PC-9 (cell line): ENCODE measurements at places on chromosomes 16 and 17. TPM values are rescaled to one million over a fixed set of nuclear protein-coding genes. Genes with fewer than 3 reads are reported as not detected.

- no peak overlapping the region for H3K27ac ChIP-seq
- peaks cover 85% of the 10 kb centered on the region for H3K27me3 ChIP-seq
- H3K36me3 ChIP-seq, result no peaks in the 10 kb centered on the region
- no peak overlapping the region for H3K4me3 ChIP-seq
- DNase-seq, result no peak
- H3K4me1 ChIP-seq, result no peaks in the 10 kb centered on the region
Observed at GRCh38 chr17:34436607-34437006, 73.6 kb upstream of the CCL1 start.

GRCh38 chr16:48511716-48512115 lies 98.3 kb downstream of the N4BP1 start:
- no peaks in the 10 kb centered on the region for H3K27me3 ChIP-seq
- H3K4me1 ChIP-seq, result no peaks in the 10 kb centered on the region
- DNase-seq, result no peak

DNA sequence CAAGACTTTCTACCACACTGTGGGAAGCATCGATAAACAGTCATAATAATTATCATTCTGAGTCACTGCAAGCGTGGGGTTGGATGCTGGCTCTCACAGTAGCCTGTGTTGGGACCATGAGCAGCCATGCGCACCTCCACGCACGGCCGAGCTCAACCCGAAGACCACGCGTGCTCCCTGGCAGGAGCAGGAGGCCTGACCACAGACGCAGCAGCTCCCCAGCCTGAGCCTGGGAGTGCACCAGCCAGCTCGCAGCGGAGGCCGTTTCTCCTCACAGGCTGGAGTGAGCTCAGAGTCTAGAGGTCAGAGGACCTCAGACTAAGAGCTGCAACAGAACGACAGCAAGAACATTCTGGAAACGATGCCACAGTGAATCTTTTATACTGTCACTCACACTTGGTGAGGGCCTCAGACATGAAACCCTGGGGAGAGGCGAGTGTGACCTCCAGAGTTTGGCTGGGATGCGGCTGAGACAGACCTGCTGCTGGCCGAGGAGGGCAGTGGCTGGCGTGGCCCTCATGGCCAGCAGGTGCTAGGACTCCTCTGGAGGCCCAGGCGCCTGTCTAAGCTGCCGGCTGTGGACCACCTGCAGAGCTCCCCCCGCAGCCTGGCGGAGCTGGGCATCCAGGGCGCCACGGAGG lies 6.0 kb downstream of the NDUFAF8 start:
- no peak for DNase-seq
- H3K36me3 ChIP-seq, result no peaks in the 10 kb centered on the region
- no peak overlapping the region for H3K4me3 ChIP-seq
- H3K27ac ChIP-seq, result no peak overlapping the region
- no peaks in the 10 kb centered on the region for H3K27me3 ChIP-seq
- H3K4me1 ChIP-seq, result no peaks in the 10 kb centered on the region

DNA sequence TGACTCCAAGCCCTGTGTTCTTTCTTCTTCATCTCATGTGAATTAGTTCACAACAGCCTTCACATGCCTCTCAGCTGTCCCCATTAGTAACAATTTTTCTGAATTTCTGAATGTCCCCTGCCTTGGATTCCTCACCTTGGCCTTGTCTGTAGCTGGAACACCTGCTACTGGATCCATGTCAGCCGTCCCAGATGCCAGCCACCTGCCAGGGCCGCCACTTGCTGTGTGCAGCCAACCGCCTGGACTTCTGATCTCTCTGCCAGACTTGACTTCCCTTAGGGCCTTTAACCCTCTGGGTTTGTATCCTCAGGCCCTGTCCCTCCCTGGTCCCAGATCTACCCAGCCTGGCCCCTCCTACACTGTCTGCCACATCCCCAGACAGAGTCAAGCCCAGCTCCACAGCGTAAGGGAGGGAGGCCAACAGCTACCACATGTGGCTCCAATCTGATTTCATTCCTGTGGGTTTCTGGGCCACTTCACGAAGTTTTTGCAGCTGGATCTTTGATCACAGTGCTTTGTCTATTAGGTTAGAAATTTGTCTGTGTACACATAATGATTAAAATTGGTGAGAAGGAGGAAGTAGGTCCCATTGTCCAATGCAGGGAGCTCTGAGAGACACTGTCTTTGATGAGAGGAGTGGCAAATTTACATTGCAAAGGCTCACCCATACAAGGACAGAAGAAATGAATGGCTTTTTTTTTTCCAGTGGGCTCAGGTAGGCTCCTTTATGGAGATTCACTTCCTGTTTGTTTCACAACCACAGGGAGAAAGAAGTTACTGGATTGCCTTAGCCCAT lies 15.3 kb downstream of the MPP2 start:
- H3K4me3 ChIP-seq, result no peak overlapping the region
- peaks cover 7% of the 10 kb centered on the region; the same call in 1 of the 2 replicates for H3K27me3 ChIP-seq
- no peaks in the 10 kb centered on the region for H3K4me1 ChIP-seq
- no peaks in the 10 kb centered on the region for H3K36me3 ChIP-seq

Gene MYH1
- total RNA-seq, result not detected in 2 replicates

- H3K27ac ChIP-seq, result no peak overlapping the region
- H3K4me3 ChIP-seq, result no peak overlapping the region
- H3K27me3 ChIP-seq, result no peaks in the 10 kb centered on the region
- DNase-seq, result no peak
- no peaks in the 10 kb centered on the region for H3K4me1 ChIP-seq
- H3K36me3 ChIP-seq, result no peaks in the 10 kb centered on the region
Observed at GRCh38 chr17:46121841-46122485, 71.3 kb downstream of the KANSL1 start.

Gene DPEP2
- not detected in 2 replicates for total RNA-seq

GRCh38 chr17:49647256-49647585 lies 30.7 kb downstream of the SPOP start:
- no peaks in the 10 kb centered on the region for H3K27me3 ChIP-seq
- H3K36me3 ChIP-seq, result no peaks in the 10 kb centered on the region
- no peak overlapping the region for H3K4me3 ChIP-seq
- DNase-seq, result no peak
- peaks cover 17% of the 10 kb centered on the region for H3K4me1 ChIP-seq

Gene ITGAX
- 1.1 and 1.2 TPM in 2 replicates for total RNA-seq

Gene PHKG2
- total RNA-seq, result 66.1 and 67.3 TPM in 2 replicates

DNA sequence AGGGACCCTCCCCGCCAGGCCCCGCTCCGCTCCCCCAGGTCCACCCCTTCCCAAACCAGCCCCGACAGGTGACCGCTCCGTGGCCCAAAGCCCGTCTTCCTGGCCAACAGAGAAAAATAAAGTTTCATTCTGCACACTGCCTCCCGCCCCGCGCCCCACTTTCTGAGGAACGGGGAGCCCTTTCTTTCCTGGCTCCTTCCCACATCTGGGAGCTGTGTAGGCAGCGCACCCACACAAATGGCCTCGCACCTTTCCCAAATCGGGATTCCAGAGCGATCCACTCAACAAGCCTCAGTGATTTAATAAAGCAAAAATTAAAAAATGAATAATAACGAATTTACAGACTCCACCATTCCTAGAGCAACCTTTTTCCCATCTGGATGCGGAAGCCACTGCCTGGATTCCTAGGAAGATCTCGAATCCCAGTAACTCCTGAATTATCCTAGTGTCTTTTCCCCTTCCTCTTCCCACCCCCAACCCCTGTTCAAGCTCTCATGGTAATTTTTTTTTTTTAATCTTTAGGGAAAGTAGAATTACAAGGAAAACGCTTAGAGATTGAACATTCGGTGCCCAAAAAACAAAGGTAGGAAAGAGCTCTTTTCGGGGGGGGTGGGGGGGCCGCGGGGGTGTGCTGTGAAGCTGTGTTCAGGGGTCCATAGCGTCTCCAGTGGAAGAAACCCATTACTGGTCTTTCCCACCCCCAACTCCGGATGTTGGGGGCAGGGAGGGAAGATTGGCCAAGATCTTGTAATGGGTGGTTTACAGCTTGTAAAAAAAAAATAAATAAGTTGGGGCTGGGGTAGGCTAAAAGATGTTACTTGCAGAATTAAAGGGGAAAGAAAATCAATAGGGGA lies 1.6 kb downstream of the IGF2BP1 start:
- H3K4me1 ChIP-seq, result peaks cover 27% of the 10 kb centered on the region
- peak overlapping the region; percentile 66 for H3K27ac ChIP-seq
- peaks cover 3% of the 10 kb centered on the region; the same call in 1 of the 2 replicates for H3K36me3 ChIP-seq
- no peak for DNase-seq
- peak overlapping the region; percentile 96 for H3K4me3 ChIP-seq

Gene LGALS9B
- 6.5 and 9.8 TPM in 2 replicates for total RNA-seq

Gene EXOC3L1
- 0.35 TPM in 1 of 2 replicates, not detected in the other for total RNA-seq
